NCI-H1694 (cell line): ENCODE measurements at places on chromosomes 16 and 17.

DNA sequence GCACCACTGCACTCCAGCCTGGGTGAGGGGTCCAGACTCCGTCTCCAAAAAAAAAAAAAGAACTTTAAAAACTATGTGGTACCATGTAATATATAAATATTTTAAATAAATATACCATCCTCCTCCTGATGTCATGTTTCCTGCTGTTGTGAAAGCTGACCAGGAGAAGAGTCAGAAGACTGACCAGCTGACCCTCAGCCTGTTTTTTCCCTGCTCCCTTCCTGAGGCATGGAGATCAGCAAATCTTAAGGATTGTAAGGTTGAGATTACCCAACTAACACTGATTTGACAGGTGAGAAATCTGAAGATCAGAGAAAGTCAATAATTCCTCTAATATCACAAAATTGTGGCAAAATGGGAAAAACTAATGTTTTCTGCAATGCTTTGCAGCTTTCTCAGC, 18.1 kb downstream of the NCOR1 start:
- no peak for DNase-seq

DNA sequence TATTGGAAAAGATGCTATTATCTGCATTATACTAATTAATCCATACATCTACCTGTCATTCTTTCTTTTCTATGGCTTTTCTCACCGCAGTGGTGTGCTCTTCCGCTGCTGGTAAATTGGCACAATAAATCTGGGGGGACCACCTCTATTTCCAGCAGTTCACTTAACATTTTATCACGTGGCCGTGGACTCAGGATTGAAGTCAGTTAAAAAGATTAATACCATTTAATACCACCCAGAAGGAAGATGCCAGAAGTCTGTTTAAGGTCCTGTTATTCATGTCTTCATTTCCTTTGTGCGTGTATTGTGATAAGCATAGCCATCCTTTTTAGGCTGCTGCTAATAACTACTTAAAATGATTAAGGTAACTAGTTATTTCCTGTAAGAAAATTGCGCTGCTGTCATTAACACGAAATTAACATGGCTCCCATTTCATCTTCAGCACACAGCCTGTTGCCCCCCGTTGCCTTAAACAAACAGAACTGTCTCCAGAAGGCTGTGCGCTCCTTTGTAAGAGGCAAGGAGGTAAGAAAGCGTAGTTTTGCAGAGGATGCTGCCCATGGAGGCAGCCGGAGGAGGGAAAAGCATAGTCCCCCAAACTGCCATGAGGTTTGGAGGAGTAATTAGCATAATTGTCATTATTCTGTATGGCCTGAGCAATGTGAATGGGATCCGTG, 414.4 kb downstream of the UTP18 start:
- DNase-seq, result no peak

DNA sequence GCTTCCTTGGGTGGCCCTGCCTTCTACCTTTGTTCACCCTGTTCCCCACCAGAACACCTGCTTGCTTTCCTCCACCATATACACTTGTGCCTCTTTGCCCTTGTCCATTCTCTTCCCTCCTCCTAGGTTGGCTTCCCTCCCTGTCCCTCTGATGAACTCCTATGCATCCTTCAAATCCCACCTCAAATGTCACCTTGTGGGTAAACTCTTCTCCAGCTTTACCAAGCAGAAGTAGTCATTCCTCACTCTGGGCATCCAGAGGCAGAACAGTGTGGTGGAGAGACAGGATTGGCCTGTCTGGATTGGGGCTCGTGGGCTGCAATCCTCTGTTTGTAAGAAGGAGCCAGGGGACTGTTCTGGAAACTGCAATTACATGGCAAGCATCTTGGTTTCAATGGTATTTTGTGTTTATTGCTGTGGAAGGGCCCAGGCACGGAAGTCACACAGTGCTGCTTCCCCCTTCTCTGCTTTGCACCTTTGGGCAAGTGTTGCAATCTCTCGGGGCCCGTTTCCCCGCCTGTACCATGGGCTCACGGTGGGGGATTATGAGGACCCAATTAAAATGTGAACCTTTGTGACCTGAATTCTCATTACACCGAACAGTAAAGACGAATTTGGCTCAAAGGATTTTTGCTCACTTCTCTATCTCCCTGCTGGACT, 21.9 kb upstream of the NXPH3 start:
- DNase-seq, result no peak

- DNase-seq, result peak; percentile 46
Observed at GRCh38 chr16:85460252-85461021, 152.7 kb upstream of the GSE1 start.

DNA sequence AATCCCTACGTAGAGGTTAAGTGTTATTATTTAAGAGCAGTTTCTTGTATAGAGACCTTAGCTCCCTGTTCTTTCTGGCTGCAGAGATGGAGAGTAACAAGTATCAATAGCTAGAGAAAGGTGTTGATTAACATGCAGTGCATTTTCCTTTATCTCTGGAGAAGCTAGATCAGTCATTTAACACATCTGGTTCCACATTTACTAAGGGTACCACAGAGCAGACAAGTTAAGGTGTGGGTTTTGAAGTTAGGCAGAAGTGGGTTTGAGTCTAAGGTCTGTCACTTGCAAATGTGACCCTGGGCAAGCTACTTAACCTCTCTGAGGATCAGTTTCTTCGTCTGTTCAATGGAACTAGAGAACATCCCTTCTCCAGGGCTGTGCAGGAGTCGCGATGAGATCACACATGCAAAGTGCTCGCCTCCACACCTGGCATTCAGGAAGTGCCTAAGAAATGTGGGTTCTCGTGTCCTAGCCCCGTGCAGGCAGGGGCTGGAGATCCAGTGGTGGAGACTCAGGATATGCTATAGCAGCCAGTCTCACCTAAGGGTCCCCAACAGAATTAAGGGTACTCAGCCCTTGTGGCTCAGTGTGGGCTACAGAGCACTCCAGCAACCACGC, 224.4 kb downstream of the XYLT1 start:
- no peak for DNase-seq

DNA sequence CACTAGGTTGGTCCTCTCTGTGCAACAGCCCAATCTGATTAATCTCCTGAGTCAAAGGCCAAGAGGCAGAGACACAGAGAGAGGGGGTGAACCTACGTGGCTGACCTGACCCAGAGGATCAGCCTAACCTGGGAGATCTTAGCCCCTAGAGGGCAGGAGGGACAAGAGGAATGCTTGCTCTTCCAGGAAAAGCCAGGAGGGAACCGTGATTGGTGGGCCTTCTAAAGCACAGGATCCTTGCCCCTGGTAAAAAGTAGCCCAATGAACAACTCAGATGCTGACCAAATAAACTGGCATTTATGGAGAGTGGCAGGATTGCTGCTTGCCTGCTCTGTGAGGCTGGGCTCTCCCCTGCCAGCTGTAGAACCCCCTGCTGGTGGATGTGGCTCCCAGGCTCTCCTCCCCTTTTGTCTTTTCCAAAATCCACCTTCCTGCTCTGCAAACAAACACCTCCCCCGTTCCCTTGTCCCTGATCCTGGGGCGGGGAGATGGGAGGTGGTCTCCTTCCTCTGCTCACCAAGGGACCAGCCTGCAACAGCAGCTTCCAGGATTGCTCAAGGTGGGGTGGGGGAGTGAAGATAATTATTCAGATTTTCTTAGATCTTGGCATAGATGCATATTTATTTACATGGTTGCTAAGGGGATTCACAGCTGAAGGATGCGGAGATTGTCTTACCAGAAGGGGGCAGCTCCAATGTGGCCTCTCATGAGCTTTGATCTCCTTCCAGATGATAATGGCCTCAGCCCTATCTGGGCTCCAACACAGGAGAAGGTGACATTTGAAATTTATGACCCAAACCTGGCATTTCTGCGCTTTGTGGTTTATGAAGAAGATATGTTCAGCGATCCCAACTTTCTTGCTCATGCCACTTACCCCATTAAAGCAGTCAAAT, 71.9 kb downstream of the SDR42E1 start:
- no peak for DNase-seq

DNA sequence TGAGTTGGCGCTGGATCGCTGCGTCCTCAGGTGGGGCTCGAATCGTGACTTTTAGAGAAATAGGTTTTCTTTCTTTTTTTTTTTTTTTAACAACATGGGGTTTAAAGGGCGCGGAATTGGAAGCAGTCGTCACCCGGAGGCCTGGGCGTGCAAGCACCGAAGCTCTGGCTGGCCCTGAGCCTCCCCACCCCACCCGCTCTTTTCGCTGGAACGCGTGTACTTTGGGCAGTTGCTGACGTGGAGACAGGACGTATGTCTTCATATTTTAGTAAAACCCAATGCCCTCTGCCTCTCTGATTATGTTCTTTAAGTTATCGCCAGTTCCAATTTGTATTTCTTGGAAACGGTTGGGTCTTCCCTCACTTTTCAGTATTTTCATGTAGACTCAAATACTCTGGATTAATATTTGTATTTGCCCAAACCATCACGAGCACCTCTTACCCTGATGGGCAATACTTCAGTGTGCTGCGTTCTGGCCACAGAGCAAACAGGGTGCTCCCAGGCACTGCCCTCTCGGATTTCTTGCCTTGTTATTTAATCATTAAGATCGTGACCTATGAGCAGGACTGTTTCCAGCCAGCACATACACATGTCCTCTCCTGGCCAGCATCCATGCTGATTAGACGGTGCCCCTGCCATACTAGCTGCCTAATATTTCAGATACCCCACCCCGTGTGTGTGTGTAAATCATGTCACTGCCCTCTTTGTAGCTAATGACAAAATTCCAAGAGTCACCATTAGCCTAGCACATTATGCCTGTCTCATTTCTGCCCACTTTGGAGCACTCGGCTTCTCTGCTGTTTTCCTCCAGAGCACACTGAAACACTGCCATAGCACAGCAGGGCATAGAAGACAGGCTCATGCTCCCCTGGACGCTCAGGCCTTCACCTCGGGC, 805 bp upstream of the C16orf95 start:
- no peak for DNase-seq

DNA sequence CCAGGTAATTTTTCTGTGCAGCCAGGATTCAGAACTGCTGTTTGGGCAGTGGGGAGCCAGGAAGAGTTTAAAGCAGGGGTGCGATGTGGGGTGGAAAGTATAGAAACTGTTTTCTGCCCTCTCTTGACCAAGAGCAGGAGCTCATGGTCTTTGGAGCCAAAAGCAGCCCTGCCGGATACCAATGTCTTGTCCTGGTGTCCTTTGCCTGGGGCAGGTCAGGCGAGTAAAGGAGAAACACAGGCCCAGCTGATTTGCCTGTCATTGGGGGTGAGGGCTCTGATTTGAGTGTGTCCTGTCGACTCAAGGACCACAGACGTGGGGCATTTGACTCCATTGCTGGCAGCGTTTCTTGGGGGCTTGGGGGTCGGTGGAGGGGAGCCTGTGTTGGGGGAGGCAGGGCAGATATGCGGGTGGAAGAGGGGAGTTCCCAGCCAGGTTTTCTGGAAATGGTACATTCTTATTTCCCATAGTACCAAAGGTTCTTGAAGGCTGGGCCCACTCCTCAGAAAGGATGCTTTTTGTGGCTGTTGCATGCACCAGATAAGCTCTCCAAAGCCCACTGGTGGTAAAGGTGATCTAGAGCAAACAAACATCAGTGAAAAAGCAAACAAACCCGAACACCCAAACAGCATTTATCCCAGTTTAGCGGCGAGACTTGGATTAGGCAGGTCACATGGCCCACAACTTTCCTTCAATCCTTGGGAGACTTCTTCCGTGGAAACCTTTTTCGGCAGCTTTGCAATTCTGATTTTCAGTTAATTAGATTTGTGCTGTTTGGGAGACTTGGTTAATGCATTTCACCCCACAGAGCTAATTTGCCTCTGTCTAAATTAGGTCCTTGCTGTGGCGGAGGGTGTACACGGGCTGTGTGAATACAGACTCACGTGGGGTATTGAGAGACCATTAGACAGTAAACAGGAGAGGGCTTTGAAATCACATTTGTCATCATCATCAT, 59.0 kb downstream of the MSI2 start:
- DNase-seq, result no peak

- DNase-seq, result no peak
Observed at GRCh38 chr16:79158337-79158736, 442.2 kb downstream of the MAF start.

DNA sequence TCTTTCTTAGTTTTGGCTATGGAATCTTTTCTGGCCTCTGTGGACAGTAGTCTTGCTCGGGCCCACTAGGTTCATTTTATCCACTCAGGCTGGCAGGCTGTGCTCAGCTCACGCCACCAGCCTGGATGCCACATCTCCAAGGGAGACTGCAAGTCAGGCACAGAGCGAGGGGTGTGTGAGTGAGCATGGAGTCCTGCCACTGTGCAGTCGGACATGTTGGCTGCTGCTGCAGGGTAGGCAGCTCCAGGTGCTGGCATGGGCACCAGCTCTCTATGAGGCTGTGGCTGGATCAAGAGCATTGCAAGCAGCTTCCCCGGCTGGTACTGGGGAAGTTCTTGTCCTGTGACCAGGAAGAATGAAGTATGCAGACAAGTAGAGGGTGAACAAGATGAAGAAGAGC, 158.9 kb downstream of the PCTP start:
- DNase-seq, result no peak

DNA sequence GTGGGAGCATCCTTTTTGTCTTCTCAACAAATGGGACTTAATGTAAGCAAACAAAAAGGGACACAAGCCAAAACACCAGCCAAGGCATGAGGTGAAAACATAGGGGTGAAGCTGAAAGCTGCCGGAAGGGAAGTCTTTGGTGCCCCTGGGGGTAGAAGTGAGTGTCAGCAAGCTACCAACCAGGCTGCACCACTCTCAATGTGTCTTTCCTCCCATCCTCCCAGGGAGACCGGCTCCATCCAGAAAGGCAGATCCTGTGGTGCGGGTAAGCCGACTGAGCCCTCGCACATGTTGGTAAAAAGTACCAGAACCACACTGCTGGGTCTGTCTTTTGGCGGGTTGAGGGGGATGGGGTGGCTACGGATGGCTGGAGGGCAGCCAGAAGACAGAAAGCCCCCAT, 52.0 kb upstream of the SREBF1 start:
- no peak for DNase-seq

GRCh38 chr17:80049986-80050385, 13.5 kb downstream of the CCDC40 start:
- no peak for DNase-seq

- no peak for DNase-seq
Observed at GRCh38 chr16:17345043-17345442, 125.7 kb downstream of the XYLT1 start.

DNA sequence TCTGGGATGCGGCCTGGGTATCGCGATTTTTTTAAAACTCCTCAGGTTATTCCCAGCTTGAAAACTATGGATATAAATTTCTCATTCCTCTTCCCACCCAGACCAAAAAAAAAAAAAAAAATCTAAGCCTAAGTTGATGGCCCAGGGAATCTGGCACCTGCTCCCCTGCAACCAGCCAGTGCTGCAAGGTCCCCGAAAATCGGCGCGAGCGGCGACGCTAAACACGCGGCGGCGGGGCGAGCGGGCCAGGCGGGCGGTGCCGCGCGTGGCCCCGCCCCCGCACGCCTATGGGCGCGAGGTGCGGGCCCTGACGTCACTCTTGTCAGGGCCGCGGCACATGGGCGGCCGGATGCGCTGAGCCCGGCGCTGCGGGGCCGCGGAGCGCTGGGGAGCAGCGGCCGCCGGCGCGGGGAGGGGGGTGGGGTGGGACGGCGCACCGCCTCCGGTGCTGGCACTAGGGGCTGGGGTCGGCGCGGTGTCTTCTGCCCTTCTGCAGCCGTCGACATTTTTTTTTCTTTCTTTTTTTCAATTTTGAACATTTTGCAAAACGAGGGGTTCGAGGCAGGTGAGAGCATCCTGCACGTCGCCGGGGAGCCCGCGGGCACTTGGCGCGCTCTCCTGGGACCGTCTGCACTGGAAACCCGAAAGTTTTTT, at the start of gene HLF:
HLF (plus strand) TSS at position 316 of the 654 bp plus-strand sequence. CDS start 525 bp downstream, outside the sequence.
- peak; percentile 74 for DNase-seq

- no peak for DNase-seq
Observed at GRCh38 chr17:37167756-37168155, 208.0 kb upstream of the C17orf78 start.
